ENCODE measurements at places on chromosomes 5 and 9.
A peak's percentile ranks its signal among the peaks of the same experiment; 100 is the strongest.

- DNase-seq: peak; percentile 39
Measured at GRCh38 chr5:1447671-1448361, 2.6 kb upstream of the SLC6A3 start.

DNA sequence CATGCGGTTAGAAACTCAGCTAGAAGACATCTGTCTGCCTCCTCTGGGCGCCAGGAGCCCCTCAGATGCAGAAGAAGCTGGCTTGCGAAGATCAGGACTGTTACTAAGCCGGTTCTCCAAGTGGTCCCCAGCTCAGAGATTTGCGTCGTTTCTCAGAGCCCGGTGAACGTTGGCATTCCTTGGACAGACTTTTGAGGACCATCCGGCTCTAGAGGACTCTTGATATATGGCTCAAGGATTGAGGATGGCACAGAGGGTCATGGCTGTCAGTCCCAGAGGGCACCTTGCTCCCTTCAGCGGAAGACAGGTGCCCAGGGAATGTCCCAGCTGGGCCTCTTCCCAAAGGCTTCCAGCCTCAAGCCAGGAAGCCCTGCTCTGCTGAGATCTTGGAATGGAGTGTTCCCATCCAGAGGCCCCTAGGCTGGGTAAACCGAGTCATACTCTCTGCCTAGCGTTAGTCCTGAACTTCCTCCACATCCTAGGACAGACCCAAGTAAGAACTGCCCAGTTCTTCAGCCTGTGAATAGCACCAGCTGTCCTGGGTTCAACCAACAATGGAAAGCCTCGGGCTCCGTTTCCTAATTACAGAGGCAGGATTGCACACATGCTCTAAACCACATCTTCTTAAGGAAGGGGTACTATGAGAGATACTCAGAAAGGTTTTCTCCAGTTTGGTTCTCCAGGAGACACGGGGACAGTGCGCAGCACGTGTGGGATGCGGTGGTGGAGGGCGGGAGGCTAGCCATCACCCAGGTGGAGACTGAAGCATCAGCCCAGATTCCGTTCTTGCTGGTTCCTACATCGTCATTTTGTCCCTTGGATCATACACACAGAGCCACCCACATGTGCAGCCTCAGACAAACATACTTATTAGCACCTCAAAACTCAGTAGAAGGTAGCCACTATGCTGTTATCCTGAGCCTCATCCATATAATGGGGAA, 51.4 kb downstream of the ZNF354C start:
- DNase-seq: no peak

- no peak for DNase-seq
Measured at GRCh38 chr9:106120071-106120470, 425.7 kb downstream of the TMEM38B start.

DNA sequence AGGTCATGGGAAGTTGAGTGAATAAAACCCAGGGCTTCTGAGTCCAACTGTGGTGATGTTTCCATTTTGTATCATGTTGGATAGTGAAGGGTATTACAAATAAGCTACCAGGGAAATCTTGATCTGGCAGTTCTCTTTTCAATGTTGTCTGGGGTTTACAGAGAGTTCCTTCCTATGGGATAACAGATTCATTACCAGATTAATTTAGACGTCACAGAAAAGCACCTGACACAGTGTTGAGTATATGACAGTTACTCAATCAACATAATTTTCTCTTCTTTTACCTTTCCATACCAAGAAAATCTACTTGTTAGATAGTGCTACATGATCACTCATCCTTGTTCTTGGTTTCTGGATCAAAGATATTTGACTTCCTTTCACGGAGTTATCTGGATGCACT, 270.9 kb downstream of the ACTL7B start:
- no peak for DNase-seq

DNA sequence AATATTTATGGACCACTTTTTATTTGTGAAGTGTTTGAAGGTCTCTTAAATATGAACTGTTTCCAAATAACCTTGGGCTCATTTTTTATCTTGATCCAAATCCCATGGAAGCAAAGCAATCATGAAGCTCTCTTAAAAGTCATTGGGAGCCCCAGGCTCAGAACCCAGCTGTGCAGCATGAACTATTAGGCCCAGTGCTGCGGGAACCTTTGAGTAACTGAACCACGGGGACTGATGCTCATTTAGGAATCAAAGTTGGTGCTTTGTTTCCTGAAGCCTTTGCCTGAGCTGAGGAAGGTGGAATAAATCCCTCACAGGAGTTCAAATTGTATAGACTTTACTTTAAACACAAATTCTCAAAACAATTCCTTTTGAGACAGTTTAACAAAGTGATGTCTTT, 27.8 kb downstream of the MAT2B start:
- DNase-seq: no peak

DNA sequence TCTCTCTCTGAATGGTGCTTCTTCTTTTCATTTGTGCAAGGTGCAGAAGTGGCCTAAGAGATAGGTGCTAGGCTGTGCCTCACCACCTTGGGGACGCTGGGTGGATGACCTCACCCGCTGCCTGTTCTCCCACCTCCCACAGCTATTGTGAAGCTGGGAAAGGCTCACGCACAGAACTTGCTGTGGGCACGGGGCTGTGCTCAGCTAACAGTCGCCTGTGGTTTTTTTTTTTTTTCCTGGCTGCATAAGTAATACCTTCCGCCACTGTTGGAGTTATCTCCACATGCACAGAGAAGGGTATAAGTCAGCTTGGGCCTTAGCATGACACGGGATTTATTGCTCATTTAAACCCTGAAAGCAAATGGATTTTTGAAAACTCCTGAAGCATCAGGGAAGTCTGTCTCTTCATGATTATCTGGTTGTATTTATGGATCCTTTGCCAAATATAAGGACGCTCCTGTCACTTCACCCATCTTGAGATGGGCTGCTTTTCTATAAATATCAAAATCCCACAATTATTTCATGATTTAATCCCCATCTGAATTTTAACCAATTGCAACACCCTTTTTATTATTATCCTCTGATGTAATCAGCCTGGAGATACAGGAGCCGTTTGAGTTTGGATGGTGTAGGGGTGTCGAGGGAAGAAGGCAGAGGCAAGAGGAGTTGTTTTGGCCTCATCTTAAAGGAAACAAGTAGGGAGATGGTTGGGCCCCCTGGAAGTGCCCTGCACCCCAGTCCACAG, 9.0 kb downstream of the DBH start:
- DNase-seq: no peak

DNA sequence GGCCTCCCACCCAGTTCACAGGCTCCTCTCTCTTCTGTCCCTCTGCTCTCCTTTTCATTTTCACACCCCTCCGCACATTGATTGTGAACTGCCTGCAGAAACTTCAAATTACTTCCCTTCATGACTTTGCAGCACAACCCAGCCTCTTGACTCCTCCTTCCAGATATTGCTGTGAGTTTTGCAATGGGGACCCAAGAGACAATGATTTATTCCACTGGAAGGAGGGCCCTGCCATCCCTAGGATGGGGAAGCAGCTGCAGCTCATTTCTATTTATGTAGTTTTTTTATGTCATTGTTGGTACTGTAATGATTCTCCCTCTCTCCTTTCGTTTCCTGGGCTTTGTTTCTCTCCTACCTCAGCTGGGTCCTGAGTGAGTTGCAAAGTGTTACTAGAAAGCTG, 364.9 kb downstream of the ICE1 start:
- DNase-seq: no peak

DNA sequence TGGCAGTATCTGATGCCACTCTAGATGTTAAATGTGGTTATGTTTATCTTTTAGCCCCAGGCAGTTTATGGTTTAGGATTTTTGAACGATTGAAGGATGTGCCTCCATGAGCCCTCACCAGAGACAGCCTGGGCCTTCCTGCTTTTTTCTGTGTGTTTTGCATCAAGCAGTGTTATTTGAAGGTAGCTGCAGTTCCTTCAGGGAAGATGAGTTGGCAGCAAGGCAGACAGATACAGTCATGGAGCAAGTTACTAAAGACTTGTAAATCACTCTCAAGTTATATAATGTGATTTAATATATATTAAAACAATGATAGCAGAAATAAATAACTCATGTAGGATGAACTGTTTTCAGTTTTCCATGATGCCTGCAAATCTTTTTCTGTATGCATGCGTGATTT, 204.9 kb downstream of the CD180 start:
- DNase-seq: no peak

DNA sequence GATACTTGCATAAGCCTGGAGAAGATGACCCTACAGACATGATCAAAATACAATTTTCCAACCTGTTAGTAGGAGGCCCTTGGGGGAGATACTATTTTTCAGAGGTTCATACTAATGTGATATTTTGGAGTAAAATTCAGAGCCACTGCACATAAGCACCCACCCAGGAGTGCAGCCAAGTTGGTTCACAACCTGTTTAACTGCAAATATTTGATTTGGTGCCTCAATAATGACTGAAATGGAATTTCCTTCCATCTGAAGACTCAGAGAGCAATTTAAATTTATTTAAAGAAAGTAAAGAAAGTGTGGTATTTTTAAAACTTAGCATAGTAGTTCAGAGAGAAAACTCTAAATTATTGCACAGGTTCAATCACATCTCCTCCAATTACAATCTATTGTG, 77.5 kb upstream of the FBN2 start:
- no peak for DNase-seq

GRCh38 chr5:95759634-95760033, 28.5 kb downstream of the RHOBTB3 start:
- no peak for DNase-seq

DNA sequence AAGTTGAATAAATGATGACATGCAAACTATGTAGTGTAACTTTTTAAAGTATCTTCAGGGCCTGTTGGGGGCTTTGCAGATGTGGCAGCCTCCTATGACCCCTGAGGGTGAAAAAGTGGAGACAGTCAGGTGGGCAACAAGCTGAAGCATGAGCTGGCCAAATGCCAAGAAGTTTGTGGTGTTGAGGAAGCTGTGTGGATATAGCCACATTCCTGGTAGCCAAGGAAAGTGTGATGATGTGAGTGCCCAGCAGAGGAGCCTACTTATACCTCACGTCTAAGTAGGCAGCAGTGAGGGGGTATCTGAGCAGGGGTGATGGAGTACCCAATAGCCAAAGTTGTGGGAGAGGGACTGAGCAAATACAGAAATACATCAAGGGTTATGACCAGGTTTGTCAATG, 621.2 kb upstream of the CDH6 start:
- no peak for DNase-seq

DNA sequence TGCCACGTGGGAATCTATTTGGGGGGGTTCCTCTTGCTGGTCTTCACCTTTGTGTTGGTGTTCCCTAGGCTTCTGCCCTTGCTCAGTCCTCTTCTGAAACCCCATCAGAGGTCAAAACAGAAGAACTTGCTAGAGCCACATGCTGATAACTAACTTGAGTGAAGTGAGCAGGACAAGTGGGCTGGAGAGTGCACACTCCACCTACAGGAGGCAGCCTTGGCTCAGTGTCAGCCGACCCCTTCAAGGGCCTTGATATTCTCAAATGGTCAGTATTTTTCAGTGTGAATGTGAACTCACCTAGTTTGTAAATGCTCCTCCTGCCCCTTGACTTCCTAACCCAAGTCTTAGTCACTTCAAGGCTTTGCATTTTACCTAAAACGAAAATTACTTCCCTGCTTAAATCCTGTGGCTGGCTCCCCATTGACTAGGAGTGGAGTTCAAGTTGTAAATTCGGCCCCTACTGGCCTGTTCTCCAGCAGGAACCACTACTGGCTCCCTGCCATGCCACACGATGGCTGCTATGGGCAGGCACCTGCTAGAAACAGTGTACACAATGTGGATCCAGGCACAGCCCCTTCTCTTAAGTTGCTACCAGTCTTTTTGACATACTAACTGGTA, 3.6 kb upstream of the SLC1A3 start:
- no peak for DNase-seq

DNA sequence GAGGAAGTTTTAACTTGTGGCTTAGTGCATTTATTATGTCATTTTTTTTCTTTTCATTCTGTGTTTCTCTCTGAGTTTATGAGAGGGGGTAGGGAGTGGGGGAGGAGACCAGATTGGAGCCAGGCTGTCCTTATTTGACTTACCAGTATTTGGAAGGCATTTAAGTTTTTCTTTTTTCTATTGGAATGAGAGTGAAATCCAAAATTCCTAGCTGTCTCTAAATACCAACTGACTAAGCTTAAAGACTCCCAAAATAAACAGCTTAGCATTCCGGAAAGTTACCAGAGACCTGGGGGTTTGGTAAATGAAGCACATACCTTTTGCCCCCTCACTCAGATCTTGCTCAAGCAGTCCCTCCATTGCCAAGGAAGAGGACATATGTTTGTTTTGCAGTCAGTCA, 581.9 kb upstream of the BRINP1 start:
- no peak for DNase-seq

GRCh38 chr9:114048533-114049415, 29.3 kb downstream of the AMBP start:
- no peak for DNase-seq

- no peak for DNase-seq
Measured at GRCh38 chr9:107650321-107650720, 160.8 kb upstream of the KLF4 start.

GRCh38 chr5:95050708-95051107, 234.2 kb downstream of the MCTP1 start:
- no peak for DNase-seq

DNA sequence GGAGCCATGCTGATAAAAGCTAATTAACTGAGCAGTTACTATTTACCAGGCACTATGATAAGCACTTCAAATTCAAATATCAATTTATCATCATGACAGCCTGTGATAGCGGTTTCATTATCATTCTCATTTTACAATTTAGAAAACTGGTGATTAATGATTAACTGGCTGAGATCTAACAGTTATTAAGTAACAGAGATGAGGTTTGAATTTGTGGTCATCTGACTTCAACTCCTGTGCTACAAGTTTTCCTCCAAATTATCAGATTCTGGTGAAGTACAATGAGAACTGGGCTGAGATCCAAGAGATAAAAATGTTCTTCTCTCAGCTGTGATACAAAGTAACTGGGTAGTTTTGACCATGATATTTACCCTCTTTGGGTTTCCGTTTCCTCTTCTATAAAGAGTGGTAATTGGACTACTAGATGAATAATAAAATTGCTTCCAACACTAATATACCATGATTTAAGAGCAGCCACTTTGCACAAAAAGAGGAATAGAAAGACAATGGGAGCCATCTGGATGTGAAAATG, 74.5 kb upstream of the CCNG1 start:
- DNase-seq: no peak

GRCh38 chr9:124857533-124858162, 4.1 kb downstream of the RPL35 start:
- no peak for DNase-seq

GRCh38 chr5:176441921-176442323, 6.3 kb upstream of the FAF2 start:
- DNase-seq: no peak

GRCh38 chr9:136014924-136015633, 53.9 kb upstream of the UBAC1 start:
- no peak for DNase-seq

- DNase-seq: no peak
Measured at GRCh38 chr9:122145592-122145863, 14.1 kb downstream of the NDUFA8 start.

DNA sequence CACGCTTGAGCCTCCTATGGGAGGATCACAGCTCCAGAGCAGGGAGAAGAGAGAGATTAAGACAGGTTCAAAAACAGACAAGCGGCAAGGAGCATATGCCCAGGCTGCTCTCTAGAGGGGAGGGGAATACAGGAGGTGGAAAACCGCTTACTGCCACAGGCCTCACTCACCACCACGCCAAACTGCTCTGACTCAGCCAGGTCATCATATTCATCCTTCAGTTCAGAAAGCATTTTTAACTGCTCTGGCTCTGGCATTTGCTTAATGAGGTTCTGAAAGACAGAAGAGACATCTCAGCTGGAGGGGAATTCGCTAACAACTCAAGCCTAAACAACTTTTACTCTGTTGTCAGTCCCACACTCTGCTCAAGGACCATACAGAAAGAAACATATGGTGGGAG, 40.1 kb downstream of the PCDHGC5 start:
- no peak for DNase-seq

GRCh38 chr5:75623846-75624245, 12.6 kb downstream of the ANKDD1B start:
- DNase-seq: no peak
